Activated T-helper 9 cell treated with anti-CD3 and anti-CD28 coated beads, Interleukin-2, amount 50 U/mL, for 16 hours (primary cell): ENCODE measurements at places on chromosomes 11 and 22.

- DNase-seq: no peak
Measured at GRCh38 chr11:18495271-18495670, 31.5 kb downstream of the TSG101 start.

GRCh38 chr22:47213571-47214230, 451.3 kb downstream of the TBC1D22A start:
- DNase-seq: no peak

GRCh38 chr11:78564490-78565467, 9.9 kb downstream of the NARS2 start:
- DNase-seq: no peak

- no peak for DNase-seq
Measured at GRCh38 chr11:134482865-134483264, 70.8 kb upstream of the B3GAT1 start.

- DNase-seq: no peak
Measured at GRCh38 chr11:128592454-128592853, 5.1 kb upstream of the ETS1 start.
